ENCODE measurements at places on chromosomes 3 and 15.

DNA sequence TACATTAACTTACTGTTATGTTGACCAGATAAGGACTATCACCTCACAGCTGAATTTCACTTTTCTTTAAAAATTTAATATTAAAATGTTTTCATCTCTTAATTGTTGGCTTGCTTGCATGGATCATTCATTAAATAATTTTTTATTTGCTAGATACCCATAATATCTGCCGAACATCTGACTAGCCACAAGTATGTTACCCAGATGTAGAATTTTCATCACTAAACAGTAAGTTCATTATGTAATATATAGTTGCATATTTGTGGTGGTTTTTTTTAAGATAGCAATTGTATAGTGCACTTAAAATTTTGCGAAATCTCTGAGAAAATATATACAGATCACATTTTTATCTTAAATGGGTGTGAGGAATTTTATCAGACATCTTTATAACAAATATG lies 190.4 kb downstream of the MBNL1 start:
- no peak for DNase-seq

- DNase-seq: no peak
Observed at GRCh38 chr3:42189736-42190135, 76.2 kb downstream of the CCK start.

GRCh38 chr3:69178838-69179739 lies 56.7 kb upstream of the LMOD3 start:
- no peak for DNase-seq

GRCh38 chr3:140423146-140423545 lies 254.7 kb upstream of the TRIM42 start:
- DNase-seq: no peak

DNA sequence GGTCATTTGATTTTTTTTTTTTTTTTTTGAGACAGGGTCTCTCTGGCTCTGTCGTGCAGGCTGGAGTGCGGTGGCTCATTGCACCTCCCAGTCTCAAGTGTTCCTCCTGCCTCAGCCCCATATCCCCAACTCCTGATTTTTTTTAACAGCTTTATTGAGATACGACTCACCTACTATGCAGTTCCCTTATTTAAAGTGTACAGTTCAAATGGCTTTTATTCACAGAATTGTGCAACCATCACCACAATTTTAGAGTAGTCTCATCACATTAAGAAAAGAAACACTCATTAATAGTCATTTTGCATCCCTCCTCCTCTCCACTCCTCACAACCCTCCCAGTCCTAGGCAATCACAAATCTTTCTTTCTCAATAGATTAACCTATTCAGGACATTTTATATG lies 1.9 kb upstream of the TRA2B start:
- no peak for DNase-seq

GRCh38 chr15:27438403-27439375 lies 467.7 kb downstream of the GABRG3 start:
- DNase-seq: no peak

DNA sequence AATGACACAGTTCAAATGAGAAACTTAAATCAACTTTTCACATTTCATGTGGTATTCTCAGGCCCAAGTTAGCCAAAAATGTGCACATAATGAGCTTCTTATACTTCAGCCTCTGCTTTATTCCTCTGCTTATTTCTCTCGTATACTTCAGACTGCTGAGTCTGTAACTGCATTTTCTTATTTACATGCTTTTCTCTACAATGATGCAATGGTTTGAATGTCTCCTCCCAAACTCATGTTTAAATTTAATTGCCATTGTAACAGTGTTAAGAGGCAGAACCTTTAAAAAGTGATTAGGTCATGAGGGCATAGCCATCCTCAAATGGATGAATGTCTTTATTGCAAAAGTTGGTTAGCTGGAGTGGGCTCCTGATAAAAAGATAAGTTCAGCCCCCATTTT lies 184.2 kb downstream of the SUCLG2 start:
- no peak for DNase-seq

- DNase-seq: no peak
Observed at GRCh38 chr3:49910409-49911123, 6.9 kb upstream of the MST1R start.

DNA sequence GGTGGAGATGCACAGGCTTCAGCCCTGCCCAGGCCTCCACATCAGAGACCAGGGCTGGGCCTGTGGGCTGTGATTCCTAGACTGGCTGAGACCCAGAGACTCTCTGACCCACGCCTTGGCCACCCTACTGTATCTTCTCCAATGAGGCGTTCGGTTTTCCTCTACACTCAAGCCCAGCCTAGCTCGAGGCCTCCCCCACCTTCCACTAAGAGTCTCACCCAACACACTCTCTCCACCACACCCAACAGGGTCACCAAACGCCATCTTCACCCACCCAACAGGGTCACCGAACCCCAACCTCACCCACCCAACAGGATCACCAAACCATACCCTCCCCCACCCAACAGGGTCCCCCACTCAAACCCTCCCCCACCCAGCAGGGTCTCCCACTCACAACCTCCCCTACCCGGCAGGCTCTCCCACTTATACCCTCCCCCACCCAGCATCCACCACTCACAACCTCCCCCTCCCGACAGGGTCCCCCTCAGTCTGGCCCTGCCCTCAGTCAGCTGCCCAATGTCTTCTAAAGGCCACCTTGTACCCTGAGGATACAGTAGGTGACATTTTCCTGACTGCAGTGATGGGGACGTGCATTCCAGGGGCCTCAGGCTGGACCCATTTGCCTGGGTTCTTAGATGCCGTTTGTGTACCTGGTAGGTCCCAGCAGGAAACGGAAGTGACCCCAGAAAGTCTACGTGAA lies 20.4 kb downstream of the CFAP100 start:
- DNase-seq: no peak

- no peak for DNase-seq
Observed at GRCh38 chr3:161941891-161942290, 445.3 kb downstream of the OTOL1 start.

- no peak for DNase-seq
Observed at GRCh38 chr15:95410757-95411156, 919.7 kb upstream of the NR2F2 start.

DNA sequence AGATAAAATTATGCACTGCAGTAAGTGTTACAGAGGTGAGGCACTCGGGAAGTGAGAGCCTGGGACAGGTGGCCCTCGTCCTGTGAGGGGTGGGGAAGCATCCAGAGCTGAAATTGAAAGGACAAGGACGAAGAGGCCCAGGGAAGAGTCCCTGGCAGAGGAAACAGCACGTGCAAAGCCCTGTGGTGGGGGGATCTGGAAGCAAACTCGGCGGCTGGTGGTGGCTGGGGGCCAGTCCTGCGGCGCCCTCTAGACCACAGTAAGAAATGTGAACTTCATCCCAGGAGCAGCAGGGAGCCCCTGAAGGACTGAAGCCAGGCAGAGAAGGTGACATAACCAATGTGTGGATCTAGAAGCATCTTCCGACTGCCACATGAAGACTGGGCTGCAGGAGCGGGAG lies 42.8 kb downstream of the GRIP2 start:
- no peak for DNase-seq

- DNase-seq: no peak
Observed at GRCh38 chr15:74823324-74823723, 3.1 kb upstream of the CPLX3 start.

GRCh38 chr3:15682561-15683185 lies 81.1 kb downstream of the BTD start:
- no peak for DNase-seq

GRCh38 chr3:12309716-12310115 lies 20.8 kb downstream of the PPARG start:
- no peak for DNase-seq

- no peak for DNase-seq
Observed at GRCh38 chr3:37145611-37146010, 28.8 kb downstream of the LRRFIP2 start.

DNA sequence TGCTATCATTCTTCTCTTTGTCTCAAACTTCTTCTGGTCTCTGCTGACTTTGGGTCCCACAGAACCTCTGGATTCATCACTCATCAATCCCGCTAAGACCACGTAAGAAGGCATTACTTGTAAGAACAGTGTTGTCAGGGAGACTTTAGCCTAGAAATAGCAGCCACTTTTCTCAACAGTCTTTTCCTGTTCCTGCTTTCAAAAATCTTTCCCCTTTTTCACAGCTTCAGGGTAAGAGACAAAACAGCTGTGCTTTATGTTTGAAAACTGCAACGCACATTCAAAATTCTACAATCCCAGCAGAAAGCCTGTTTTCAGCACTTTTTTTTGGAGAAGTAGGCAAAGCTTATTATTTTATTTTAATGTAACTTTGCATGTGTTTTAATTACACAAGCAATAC lies 42.0 kb upstream of the FAM98B start:
- no peak for DNase-seq

DNA sequence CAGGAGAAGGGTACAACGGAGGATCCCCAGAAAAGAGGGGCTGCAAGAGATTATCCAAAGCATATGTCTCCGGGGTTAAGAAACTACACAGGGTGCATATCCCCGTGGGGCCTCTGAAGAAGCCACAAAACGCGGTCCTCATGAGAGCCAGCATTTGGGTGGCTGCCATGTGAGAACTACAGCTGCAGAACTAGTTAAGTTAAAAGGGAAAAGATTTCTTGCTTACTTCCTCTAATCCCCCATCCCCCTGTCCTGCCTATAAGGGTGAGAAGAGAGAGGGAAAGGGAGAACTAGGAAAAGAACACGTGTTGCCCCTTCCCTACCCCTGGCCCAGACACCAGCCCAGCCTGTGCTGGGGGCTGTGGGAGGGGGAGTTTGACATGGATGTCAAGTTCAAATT lies 70.4 kb upstream of the PCSK6 start:
- DNase-seq: no peak

- DNase-seq: no peak
Observed at GRCh38 chr3:190491533-190492054, 22.3 kb upstream of the IL1RAP start.
